Eye (tissue), 1 donor: ENCODE measurements at places on chromosomes 5 and 9.

DNA sequence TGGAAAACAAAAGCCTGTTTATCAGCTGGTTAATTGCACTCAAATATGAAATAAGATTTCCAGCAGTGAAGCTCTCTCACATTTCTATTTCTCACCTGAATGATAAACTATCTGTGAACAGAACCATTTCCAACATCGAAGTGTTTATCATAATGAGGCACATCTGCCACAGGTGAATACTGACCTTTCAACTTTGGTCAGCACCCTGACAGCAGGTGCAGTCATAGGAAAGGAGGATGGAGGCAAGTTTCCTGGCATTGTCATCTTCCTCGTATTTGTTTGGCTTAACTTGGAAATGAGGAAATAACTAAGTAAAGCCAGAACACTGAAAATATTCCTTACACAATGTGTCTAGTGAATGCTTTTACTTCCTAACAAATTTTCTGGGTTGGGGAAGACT lies 716.4 kb downstream of the NR2F1-AS1 start:
- DNase-seq: no peak

- peak; percentile 37 for DNase-seq
These were observed 43.9 kb upstream of the SEMA4D start for GRCh38 chr9:89541798-89542197.

DNA sequence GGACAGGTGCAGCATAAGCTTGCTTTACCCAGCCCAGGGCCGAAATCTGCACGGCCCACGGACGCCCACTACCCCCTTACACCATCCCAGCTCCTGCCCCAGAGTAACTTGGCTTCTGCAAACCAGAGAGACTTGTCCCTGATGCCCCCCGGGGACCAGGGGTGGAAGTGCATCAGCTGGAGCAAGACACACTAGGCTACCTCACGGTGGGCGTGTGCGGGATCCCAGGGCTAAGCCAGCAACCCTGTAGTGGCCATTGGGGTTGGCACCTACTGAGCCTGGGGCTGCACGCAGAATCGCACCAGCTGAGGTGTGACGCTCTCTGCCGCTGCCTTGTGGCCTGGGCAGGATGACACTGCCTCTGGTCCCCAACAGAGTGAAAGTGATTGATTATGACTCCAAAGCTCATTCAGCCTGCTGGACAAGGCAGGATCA lies 6.1 kb upstream of the ZNF79 start:
- no peak for DNase-seq

DNA sequence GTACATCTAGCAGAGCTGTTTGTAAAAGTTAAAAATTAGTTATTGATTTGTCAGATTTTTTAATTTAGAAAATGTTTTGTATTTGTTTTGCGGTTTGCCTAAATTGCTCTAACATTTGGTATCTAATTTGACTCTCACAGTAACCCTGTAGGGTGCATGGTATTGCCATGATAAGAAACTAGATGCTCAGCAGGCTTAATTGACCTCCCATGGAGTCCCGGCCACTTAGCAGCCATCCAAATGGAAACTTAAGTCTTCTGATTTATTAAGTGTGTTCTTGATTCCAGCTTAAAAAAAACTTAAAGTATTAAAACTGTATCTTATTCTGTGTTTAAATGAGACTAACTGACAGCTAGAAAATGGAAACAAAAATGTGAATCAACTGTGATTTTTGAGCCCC lies 54.5 kb downstream of the CAST start:
- no peak for DNase-seq

GRCh38 chr9:37969130-37969529 lies 65.2 kb upstream of the SLC25A51 start:
- no peak for DNase-seq

GRCh38 chr9:99006511-99006910 lies 62.8 kb downstream of the COL15A1 start:
- no peak for DNase-seq
